RWPE2 (cell line): ENCODE measurements at places on chromosomes 1 and 21.

DNA sequence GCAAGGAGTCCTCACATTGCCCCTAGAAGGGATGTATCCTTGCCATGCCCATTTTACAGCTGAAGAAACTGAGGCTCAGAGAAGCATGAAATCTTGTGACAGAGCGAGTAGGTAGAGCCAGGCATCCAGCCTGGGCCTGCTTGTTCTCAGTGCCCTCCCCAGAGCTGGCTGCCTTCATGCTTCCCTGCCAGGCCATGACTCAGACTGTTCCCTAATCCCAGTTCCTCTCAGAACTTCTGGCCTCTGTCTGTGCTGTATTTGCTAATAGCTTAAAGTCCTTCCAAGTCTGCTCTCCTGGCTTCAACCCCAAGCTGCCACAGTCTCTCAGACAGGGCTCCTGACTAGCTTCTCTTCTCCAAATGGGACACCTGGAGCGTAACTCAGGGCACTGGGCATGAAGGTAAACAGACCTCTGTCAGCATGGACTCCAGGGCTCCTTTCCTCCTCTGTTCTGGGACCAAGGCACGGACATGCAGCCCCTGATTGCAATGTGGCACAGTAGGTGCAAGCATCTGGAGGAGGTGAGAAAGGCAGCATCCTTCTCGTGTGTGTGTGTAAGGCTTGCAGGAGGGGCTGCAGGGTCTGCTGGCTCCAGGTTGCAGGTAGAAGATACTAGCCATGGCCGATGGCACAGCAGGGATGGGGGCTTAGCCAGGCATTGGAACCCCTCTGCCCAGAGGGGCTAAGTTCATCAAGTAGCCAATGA lies 122.7 kb downstream of the HMGB4 start:
- no peak for DNase-seq

- DNase-seq, result no peak
These were observed 5.2 kb downstream of the COQ8A start for GRCh38 chr1:226945106-226945857.

- no peak for DNase-seq
These were observed 735 bp upstream of the YTHDF2 start for GRCh38 chr1:28735961-28736449.

GRCh38 chr1:99017655-99018054 lies 13.0 kb upstream of the PLPPR5 start:
- no peak for DNase-seq

- DNase-seq, result no peak
These were observed 1.7 kb downstream of the COL8A2 start for GRCh38 chr1:36123356-36123755.

- DNase-seq, result no peak
These were observed 74.4 kb downstream of the PTGS2 start for GRCh38 chr1:186605762-186606350.
